ENCODE measurements at places on chromosomes 11 and 22.

DNA sequence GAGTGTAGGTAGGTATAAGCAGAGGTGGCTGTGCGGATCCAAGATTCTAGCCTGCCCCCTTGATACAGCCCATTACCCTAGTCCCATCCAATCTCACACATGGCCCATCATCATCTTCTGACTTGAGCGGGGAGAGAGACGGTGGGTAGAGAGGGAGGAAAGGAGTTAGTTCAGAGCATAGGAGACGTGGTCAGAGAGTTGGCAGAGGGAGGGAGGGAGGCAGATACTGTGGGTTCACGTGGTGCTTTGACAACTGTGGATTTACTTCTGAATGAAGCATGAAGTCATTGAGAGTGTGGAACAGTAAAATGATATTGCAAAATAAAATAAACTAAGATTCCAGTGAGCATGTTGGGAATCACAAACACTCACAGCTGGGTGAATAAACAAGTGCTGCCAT is 31.4 kb upstream of the VPREB1 start:
- DNase-seq: no peak

- no peak for DNase-seq
Measured at GRCh38 chr22:50067244-50067643, 9.1 kb upstream of the TTLL8 start.

DNA sequence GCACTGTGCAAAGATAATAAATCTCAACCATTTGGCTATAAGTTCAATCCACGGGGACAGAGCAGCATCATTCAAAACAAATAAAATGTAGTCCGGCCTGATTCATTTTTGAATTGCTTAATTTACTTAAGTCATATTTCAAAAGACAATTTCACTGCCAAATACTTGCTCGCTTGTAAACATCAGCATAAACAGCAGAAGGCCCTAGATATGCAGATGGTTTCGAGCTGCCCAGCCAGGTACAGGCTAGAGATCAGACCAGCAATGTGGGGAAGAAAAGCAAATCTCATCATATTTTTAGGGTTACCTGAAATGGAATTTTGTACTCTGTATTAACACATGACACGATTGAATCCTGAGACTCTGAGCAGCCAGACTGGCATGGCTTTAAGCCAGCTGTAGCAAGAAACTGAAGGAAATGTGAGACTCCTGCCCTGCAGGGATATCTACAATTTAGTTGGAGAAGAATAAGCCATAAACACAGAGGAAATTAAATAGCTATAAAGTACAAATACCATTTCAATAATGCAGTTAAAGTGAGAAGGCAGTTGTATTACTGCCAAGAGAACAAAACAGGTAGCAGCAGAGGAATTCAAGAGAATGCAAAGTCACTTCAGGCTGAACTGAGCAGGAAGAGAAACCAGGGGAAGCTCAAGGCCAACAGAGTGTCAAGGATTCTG is 440.3 kb downstream of the ETS1 start:
- no peak for DNase-seq

DNA sequence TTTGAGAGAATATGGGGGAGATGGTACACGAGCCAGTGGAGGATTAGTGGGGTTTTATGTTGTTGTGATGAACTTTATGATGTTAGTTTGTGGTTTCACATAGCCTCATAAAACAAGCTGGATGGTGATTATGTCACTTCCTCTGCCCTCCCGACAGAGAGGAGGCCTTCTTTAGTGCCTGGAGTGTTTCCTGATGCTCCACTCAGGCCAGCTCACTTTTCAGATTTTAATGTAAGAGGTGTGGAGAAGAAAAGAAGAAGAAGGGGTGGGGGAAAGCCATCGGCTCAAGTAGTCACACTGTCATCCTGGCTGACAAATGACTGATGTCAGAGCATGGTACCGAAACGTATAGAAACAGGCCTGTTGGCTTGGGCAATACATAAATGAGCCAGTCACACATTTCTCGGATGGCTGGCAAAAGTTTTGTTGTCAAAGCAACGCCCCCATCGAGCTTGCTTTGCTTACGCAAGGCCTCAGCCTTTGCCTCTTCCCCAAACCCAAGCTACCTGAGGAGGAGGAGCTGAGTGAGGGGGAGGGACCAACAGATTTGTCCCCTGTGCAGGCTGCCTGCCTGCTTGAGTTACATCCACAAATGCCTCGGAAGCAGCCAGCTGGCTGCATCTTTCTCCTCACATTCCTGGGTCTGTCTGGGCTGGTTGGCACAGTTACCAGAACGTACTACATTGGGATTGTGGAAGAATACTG is at the start of gene HEPHL1:
Gene HEPHL1, plus strand, starts transcription at position 578 of the 705 bp plus-strand sequence. Its CDS starts 15 bp downstream, at position 593.
- no peak for DNase-seq

- no peak for DNase-seq
Measured at GRCh38 chr22:50199829-50200460, 866 bp upstream of the SELENOO start.

DNA sequence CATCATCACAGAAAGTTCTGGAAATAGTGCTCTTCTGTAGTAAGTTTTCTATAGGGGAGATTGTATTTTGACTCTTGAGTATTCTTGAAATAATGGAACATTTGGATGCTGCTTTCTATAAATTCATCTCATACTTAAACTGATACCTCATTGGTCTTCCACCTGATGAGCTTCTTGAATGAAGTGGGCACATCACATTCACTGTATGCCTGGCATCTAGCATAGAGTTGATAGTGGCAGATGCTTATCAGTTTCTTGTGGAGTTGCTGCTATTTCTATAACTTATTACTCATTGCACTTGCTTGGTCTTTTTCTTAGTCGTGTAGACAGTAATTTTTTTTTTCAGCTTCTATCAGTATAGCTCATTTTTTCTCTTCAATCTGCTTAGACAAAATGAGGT is 5.4 kb downstream of the ATXN10 start:
- DNase-seq: no peak

DNA sequence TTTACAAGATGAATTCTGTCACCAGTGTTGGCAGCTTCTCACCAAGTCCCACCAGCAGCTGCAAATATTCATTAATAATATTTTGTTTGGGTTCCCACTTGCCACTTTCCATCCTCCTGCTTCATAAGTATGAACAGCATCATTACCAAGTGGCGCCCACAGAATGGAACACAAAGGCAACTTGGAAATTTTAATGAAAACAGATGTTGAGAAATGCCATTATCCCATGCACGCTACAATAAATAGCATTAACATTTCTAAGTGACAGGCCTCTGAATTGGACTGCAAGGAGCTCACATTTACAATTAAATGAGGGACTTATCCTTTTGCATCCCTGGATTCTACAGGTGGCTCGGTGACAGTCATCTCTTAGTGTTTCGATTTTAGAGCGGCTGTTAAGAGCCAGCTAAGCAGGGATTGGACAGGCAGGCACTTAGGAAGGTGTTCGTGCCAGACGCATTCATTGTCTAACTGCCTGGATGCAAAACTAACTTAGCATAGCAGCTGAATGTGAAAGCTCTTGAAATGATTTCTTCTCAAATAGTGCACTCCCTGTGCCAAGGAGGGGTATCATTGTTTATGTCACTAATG is 170.3 kb downstream of the KIRREL3 start:
- DNase-seq: no peak

DNA sequence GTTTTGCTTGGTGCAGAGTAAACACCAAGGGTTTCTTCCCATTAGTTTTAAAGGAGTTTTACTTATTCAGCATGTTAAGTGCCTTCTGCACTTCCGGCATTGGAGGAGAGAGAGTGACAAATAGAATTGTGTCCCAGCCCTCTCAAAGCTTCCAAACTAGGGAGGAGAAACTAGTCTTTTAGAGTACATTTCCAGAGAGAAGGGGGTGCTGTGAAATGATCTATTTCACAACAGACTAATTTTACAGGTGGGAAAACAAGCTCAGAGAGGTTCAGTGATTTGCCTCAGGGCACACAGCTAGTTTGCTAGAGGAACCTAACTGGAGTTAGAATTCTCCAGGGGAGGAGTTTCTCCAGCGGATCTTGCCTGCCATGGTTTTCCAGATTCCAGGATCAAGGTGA is 12.6 kb downstream of the MPST start:
- DNase-seq: no peak

DNA sequence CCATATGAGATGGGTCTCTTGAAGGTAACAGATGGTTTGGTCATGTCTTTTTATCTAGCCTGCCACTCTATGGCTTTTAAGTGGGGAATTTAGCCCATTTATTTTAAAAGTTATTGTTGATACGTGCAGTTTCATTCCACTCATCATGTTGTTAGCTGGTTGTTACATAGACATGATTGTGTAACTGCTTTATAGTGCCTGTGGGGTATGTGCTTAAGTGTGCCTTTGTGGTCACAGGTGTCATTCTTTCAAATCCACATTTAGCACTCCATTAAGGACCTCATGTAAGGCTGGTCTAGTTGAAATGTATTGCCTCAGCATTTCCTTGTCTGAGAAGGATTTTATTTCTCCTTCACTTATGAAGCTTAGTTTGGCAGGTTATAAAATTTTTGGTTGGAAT is 263.8 kb upstream of the LUZP2 start:
- DNase-seq: no peak

GRCh38 chr11:92770981-92771380 is 198.5 kb upstream of the MTNR1B start:
- DNase-seq: no peak

DNA sequence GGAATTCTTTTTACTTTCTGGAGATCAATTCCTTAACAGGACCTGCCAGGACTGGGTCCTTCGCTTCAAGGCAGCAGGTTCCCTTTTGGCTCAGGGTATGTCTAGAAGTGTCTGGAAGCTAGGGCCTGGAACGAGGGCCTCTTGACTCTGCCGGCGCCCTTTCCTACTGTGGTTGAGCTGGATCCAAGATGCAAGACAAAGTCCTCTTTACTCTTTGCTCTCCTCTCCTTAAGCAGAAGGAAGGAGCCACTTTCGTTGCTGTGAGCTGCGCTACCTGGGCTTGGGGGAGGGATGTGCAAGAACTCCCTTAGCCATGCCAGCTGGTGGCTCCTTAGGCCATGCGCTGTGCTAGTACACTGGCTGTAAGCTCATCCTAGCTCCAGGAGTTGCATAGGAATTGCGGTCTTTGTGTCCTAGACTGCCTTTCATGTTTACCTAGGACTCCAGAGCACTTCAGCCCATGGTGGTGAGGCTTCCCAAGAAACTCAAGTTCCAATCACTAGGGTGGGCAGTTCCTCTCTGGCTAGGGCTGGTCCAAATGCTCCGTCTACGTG is 18.1 kb downstream of the GLB1L2 start:
- no peak for DNase-seq

- DNase-seq: no peak
Measured at GRCh38 chr22:46340676-46341075, 5.2 kb downstream of the TRMU start.

DNA sequence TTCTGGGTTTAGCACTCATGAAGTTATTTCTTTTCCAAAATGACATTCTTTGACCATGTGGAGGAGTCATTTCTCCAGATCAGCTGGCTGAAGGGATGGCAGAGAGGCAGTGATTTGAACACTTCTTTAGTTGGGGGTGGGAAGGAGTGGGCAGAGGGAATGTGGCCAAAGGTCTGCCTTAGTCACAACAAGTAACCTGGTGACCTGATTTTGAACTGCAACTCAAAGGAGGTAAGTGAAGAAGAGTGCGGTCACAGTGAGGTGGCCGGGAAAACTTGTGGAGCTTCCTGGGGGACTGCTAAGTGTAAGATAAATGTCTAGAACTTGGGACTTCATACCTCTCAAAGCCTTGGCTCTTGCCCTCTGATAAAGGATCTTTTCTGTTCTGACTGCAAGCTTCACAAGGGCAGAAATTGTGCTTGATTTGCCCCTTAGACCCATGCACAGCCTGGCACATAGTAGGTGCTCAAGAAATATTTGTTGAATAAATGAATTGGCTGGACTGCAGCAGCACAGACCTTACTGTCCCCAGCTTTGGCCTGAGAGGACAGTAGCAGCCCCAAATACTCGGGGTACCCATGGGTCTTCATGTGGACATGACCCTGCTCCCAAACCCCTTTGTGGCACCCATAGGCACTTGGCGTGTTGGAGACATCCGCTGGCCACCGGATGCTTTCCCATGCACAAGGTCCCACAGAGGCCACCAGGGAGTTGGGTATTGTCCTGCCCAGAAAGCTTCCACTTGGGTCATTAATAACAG is 99.0 kb upstream of the ALX4 start:
- no peak for DNase-seq

GRCh38 chr11:20595101-20595500 is 4.3 kb upstream of the SLC6A5 start:
- no peak for DNase-seq

GRCh38 chr11:68342459-68343158 is 30.2 kb downstream of the LRP5 start:
- no peak for DNase-seq

GRCh38 chr22:36641902-36642640 is 61.5 kb downstream of the CACNG2 start:
- no peak for DNase-seq

GRCh38 chr11:72686639-72687220 is 12.5 kb upstream of the PDE2A start:
- no peak for DNase-seq

DNA sequence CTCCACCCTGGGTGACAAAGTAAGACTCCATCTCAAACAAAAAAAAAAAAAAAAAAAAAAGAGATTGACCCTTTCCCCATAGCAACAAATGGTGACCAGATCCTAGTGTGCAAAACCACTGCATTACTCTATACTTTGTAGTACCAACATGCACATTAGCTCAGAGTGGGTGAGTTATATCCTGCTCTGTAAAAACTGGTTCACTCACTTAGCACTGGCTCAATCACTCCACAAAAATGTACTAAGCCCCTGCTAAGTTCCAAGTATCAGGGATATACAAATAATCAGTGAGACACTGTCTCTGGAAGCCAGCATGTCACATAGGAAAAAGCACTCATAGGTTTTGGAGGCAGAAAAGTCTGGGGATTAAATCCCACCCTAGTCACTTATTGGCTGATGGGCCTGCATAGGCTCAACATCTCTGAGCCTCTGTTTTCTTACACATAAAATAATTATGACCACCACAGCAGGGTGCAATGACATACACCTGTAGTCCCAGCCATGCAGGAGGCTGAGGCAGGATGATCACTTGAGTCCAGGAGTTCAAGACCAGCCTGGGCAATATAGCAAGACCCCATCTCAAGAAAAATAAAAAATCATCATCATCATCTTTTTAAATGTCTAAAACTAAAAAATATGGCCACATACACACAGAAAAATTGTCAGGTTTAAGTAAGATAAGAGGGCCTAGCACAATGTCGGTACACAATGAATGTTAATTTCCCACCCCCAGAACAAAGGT is 11.9 kb downstream of the FAM168A start:
- no peak for DNase-seq

- DNase-seq: no peak
Measured at GRCh38 chr22:37545703-37546436, 14.4 kb upstream of the CDC42EP1 start.

- no peak for DNase-seq
Measured at GRCh38 chr11:11155962-11156815, 196.9 kb downstream of the CSNK2A3 start.

DNA sequence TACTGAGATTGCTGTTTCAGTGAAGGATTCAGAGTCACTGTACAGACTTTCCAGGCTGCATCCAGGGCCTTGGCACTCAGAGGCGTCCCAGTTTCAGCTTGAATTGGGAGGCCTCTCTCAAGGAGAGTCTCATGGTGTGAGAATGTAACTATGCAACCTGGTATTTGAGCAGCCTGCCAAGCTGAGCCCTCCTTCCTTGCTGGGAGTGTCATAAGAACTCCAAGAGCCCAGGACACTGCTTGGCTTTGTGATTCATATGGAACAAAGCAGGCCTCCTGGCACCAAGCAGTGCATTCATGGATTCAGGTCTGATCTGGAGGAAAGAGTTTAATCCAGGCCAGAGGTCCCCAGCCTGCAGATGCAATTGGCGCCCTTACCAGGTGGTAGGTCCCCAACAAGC is 171.7 kb downstream of the DBX1 start:
- no peak for DNase-seq

- DNase-seq: no peak
Measured at GRCh38 chr11:70618431-70619101, 220.2 kb downstream of the CTTN start.

Measured in stimulated activated CD8-positive, alpha-beta memory T cell treated with anti-CD3 and anti-CD28 coated beads, Interleukin-2, amount 100 ng/mL, for 1 hour (primary cell).